Hindlimb muscle (tissue), 1 donor: ENCODE measurements at places on chromosomes 12 and 14.

DNA sequence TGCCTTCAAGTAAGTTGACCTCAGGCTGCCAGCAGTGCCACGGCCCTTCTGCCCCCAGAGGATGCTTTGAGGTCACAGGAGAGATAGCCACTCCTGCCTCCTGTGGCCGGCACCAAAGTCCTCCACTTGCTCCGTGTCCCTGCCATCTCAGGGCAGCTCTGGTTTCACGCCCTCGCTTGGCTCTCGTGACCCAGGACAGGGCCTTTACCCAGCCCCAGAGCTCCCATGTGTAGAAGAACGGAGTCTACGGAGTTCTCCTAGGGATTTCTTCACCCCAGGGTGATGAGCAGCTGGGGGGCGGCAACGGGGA, 178.1 kb downstream of the ADGRD1 start:
- DNase-seq: no peak

DNA sequence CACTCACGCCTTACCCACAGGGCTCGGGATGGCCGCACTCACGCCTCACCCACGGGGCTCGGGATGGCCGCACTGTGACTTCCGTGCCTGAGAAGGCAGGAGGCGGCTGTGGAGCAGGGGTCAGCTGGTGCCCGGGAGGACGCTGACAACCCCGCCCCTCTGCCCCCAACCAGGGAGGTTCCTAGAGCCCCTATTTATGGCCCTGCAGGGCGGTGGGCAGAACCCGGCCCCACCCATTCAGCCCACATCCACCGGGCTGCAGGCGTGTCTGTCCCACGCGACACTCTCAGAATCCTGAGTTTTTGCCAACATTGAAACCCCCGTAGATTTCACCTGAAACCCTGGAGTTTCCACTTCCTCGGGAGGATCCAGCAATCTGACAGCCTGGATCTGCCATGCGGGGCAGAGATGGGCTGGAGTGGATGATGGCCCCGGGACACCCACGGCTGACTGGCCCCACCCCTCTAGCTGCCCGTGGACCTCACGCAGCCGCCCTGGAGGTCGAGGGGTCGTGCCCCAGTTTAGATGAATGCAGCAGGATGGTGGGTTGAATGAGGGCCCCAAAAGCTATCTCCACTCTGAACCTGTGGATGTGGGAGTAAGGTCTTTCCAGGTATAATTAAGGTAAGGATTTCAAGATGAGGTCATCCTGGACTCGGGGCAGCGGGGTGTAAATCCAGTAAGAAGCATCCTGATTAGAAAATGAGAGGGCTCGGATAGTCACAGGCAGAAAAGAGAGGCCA, 20.4 kb downstream of the GALNT9 start:
- DNase-seq: no peak

DNA sequence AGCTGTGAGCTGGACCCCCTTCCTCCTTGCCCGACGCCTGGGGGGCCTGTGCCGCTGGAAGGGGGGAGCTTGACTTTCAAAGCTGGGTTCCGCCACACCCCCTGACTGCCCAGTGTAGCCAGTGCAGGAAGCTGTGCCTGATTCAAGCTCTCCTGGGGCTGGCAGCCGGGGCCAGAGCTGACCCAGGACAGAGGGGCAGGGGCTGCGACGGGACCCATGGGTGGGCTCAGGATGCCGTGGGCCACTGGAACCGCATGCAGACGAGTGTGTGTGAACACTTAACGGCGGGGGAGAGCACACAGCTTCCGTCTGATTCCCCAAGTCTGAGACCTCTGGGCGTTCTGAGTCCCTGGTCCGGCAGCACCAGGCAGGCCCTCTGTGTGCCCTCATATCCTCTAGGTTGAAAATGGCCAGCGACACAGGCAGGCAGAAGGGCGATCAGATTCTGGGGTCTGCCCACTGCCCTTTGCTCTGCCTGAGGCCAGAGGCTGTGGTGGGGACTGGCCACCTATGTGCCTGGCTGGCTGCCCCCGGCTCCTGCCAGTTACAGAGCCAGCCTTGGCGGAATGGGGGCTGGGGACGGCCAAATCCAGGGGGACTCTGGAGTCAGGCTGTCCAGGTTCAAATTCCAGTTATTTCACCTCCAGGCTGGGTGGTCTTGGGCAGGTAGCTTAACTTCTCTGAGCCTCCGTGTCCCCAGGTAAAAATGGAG, 54.0 kb downstream of the CYP46A1 start:
- no peak for DNase-seq

DNA sequence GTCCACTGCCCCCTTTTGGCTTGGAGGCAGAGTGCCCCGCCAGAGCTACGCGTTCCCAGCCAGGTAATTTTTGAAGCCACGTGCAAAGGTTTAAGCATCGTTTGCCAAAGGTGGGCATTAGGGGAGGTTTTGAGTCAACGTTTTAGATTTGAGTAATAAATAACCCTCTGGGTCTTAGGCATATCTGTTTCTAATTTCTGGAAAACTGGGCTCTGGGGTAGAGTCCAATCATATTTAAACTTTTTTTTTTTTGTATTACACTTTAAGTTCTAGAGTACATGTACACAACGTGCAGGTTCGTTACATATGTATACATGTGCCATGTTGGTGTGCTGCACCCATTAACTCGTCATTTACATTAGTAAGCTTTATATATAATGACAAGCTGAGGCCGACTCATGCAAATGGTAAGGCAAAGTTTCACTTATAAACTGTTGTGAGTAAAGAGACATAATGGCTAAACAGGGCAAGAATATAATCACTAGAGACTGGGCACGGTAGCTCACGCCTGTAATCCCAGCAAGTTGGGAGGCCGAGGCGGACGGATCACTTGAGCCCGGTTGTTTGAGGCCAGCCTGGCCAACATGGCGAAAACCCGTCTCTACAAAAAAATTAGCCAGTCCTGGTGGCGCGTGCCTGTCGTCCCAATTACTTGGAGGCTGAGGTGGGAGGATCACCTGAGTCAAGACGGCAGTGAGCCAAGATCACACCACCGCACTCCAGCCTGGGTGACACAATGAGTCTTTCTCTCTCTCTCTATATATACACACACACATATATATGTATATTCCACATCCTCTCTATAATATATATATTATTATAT, 491 bp upstream of the NR2C1 start:
- DNase-seq: no peak

- DNase-seq: peak; percentile 68
These were observed at the start of gene PGF for GRCh38 chr14:74955229-74956026. TSS of gene PGF (minus strand) at chr14:74955597. CDS start at chr14:74955242, 355 bp downstream.

- no peak for DNase-seq
These were observed 6.1 kb upstream of the CNIH1 start for GRCh38 chr14:54447231-54447692.

GRCh38 chr14:87992718-87993628, at the start of gene GALC:
TSS of gene GALC (minus strand) at chr14:87993182. CDS start at chr14:87993164, 18 bp downstream.
- DNase-seq: peak; percentile 90

DNA sequence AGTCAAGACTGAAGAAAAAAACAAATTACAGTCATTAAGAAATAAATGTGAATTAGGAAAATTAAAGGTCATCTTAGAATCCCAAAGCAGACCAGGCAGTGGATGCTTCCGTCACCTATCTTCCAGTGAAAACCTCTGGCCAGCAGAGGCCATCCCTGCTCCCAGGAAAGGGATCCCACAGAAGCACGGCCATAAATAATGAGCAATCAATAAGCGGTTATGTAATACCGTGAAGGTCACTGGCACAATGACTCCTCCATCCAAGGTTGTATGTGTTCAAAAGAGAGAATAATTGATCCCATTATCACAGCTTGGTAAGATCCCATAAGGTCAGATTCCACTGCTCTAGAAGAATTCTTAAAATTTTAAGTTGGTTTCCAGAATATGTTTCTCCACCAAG, 85.7 kb downstream of the PPP2R5E start:
- no peak for DNase-seq

DNA sequence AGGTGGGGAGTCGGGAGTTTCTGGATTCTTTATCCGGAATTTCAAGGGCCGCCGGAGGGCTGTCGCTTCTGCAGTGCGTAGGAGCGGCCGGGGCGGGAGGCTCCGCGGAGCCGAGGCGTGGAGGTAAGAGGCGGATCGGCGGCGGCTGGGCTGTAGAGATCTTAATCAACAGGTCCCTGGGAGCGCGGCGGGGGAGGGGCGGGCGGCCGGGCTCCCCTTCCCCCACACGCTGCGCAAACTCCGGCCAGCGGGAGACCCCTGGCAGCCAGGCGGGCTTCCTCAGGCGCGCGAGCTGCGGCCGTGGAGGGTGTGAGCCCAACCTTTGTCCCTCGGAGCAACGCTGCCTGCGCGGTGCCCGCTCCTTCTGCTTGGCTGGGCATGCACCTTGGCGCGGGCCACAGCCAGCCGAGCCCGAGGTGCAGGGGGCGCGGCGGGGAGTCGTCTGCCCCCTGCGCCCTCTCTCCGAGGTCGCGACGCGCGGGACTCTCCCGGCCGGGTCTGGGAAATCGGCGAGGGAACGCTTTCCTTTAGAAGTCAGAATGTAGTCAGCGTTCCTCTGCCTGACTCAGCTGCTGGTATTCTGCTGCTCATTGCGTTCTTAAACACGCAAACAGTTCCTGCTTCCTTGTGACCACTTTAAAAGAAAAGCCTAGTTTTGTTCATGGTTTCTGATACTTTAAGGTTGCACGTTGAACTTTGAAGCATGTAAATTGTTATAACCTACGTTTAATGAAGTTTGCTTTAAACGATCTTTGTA, at the start of gene PALS1:
PALS1 (plus strand) TSS at position 25 of the 757 bp plus-strand sequence. CDS start 37,736 bp downstream, outside the sequence.
- DNase-seq: no peak

DNA sequence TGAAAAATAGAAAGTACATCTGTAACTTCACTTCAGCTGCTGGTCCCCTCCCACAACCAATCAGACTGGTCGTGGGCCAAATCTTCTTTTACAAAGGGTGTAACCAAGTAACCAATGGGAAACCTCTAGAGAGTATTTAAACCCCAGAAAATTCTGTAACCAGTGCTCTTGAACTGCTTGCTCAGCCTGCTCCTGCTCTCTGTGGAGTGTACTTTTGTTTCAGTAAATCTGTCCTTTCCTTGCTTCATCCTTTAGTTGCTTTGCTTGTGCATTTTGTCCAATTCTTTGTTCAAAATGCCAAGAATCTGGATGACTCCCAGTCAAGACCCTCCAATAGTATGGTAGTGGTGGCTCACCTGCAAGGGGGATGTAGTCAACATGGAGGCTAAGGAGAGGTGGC, 489.1 kb downstream of the FUT8 start:
- DNase-seq: no peak

DNA sequence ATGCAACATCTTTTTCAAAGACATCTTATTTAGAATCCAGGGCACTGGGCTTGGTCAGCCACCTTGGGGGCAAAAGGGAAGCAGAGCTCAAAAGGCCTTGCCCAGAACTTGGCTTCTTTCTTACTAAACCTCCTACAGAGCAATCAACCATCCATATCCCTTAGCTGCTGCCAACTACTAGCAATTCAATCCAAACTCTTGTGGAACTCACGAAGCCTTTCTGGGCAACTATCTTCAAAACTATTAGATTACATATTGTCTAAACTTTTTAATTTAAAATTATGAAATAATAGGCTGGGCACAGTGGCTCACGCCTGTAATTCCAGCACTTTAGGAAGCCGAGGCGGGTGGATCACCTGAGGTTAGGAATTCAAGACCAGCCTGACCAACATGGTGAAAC, 95.5 kb downstream of the PAWR start:
- no peak for DNase-seq

DNA sequence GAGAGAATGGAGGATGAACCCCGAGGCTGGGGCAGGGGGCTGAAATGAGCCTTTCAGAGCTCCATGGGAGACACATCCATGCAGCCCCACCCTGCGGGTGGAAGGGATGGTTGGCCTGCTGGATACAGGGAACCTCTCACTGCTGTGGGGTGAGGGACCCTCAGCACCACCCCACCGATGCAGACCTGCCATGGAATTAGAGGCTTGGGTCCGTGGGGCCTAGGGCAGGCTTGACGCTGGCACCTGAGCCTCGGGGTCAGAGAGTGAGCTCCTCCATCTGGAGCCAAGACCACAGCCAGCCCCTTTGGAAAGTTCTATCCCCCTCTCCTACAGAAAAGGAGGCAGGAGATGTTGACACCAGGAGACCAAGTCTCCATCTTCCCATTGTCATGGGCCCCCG, 7.4 kb upstream of the KRT74 start:
- no peak for DNase-seq

- no peak for DNase-seq
These were observed 21.9 kb downstream of the HIP1R start for GRCh38 chr12:122856999-122857671.

DNA sequence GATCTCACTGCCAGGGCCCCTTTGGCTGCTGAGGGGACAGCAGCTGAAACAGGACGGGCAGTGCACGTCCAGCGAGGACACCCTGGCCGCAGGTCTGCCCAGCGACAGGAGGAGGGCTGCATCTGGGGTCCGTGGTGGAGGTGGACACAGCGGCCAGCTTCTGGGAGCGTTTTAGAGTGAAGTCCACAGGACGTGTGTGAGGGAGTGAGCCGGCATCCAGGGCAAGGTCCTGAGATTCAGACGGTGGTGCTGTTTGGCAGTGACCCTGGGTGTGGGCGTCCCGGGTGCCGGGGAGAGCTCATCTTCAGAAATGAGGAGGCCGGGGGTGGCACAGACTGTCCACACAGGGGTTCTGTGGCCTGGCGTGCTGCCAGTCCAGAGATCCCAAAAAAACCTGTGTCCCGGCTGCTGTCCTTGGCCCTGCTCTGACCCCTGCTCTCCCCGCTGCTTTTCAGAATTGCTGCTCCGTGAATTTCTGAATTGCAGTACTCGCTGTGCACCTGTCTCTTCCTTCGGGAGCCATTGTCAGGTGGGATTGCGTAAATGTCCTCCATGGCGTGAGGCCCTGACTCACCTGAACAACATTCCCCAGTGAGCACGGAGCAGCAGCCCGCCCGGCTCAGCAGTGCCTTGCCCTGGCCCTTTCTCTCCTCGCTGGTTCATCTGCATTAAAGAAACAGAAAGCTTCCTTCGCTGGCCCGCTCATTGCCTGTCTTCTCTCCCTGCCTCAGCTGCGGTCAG, 183.5 kb upstream of the C14orf180 start:
- no peak for DNase-seq

DNA sequence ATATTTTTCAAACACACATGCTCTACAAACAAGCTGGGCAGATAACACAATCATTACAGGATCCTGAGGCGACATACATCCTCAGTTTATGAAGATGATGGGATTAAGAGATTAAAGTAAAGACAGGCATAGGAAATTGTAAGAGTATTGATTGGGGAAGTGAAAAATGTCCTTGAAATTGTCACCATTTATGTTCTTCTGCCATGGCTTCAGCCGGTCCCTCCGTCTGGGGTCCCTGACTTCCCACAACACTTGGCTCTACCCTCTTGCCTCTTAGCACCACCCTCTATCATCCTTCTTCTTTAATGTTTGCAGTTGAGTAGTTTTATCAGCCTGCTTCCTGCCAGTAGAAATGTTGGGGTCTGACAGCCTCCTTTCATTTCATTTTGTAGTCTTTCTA, 244.4 kb downstream of the DAD1 start:
- DNase-seq: no peak

DNA sequence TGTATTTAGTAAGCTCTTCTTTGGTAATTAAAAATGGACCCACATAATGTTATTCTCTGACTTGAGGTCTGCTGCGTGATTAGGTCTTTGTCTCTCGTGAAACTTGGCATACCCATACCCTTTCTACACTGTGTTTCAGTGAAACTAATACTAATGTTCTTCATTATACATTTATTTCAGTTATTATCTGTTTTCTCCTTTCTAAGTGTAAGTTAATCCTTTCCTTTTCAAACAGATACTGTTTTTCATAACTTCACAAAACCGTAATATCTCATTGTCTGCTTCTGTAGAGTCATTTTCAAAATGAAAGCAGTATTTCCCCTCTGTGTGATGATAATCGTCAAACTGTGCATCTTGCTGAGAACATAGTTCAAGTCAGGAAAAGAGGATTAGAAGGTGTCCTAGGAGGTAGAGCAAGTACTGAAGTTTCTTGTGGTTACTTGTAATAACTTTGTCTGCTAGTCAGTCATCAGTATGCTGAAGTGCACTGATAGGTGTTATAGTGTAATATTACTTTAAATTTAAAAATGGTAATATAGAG, 15.9 kb downstream of the PYROXD1 start:
- DNase-seq: no peak
